Neural cell (in vitro differentiated cells): ENCODE measurements at places on chromosomes 1 and 21. TPM values are rescaled to one million over a fixed set of nuclear protein-coding genes. Genes with fewer than 3 reads are reported as not detected.

The SMPDL3B gene
- 0.56 TPM in 1 of 2 replicates, not detected in the other for polyA plus RNA-seq

The TACSTD2 gene
- polyA plus RNA-seq: not detected in 2 replicates

The MIXL1 gene
- polyA plus RNA-seq: not detected in 2 replicates

The RHBDL2 gene
- not detected in 2 replicates for polyA plus RNA-seq

The CD1E gene
- polyA plus RNA-seq: not detected in 2 replicates

The GOLT1A gene
- 1.1 TPM in 1 of 2 replicates, not detected in the other for polyA plus RNA-seq

The LYST gene
- 23.4 and 31.5 TPM in 2 replicates for polyA plus RNA-seq
